ENCODE measurements at places on chromosomes 6 and 20.
A peak's percentile ranks its signal among the peaks of the same experiment; 100 is the strongest.

DNA sequence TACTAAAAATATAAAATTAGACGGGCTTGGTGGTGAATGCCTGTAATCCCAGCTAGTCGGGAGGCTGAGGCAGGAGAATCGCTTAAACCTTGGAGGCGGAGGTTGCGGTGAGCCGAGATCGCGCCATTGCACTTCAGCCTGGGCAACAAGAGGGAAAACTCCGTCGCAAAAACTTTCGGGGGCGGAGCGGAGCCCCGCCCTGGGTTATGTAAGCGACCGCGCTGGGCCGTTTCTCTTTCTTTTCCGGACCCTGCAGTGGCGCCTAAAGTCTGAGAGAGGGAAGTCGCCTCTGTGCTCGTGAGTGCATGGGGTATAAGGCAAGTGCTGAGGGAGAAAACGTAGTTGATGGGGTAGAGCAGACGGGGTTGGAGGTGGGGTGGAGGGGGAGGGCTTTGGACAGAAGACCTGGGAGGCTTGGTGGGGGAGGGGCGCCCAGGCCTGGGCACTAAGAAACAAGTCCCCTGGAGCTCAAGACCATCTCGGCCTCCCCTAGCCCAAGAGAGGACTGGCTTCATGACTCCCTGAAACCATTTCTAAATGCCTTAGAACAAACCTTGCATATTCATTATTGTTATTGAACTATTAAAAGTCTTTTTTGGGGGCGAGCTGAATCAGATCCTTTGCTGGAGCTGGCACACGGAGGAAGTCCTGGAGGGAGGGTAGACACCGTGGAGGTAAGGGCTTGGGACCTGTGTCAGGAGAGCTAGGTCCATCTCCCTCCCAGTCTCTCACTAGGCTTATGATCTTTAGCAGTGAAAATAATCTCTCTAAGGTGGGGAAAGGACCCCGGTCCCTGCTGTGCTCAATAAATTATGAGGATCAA lies 2.7 kb upstream of the MICA start:
- DNase-seq: peak; percentile 81

GRCh38 chr20:58675641-58676040 lies 17.0 kb upstream of the NPEPL1 start:
- no peak for DNase-seq

- DNase-seq: no peak
Measured at GRCh38 chr6:149079911-149080491, 237.5 kb upstream of the TAB2 start.

DNA sequence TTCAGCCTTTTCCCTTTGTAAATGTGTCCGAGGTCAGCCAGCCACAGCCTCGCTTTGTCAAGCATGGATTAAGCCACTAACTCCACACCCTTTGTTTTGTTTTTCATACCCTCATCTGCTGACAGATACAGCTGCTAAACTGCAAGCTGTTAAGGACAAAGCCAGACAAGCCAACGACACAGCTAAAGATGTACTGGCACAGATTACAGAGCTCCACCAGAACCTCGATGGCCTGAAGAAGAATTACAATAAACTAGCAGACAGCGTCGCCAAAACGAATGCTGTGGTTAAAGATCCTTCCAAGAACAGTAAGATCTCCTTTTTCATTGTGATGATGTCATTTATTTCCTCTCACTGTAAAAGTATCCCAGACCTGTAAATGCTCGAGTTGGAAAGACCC lies 269.3 kb downstream of the ARHGAP18 start:
- no peak for DNase-seq

DNA sequence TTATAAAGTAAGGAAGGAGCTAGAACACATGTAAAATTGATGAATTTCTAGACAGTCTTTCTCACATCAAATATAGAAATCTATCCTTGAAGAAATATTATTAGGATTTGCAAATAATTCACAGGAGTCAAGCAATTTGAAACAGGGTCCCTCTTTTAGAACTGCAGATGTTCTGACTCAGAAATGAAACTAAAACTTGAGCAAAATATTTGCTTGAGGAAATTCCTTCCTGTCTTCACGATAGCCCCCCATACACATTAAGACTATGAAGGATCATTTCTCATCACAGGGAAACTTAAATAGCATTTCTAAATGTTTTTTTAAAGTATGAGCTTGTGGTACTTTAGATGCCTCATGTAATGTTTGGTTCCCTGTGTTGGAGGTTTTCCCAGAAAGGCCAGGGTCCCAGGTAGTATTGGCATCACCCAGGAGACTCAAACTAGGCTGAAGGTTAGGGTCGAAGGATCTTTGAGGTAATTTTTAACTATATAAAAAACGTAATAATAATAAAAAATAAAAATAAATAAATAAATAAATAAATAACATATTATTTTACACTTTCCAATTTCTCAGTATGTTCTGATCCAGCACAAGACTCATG lies 144.0 kb upstream of the TBX18 start:
- no peak for DNase-seq

GRCh38 chr6:130457605-130458004 lies 91.8 kb downstream of the TMEM200A start:
- no peak for DNase-seq

DNA sequence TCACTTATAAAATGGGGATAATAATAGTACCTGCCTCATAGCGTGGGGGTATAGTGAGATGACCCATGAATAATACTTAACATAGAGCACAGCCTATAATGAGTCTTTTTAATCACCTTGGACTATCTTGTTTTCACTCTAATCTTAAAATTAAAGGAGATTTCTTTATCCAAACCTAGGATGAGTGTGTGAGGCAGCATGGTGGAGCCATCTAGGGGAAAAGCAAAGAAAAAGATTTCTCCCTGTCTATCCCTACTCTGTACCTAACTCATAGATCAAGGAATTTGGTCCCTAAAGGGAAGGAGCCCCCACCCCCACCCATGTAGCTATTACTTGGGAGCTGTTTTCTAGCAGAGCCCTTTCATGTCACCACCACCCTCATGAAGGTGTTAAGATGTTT lies 45.2 kb upstream of the PAK5 start:
- DNase-seq: no peak

DNA sequence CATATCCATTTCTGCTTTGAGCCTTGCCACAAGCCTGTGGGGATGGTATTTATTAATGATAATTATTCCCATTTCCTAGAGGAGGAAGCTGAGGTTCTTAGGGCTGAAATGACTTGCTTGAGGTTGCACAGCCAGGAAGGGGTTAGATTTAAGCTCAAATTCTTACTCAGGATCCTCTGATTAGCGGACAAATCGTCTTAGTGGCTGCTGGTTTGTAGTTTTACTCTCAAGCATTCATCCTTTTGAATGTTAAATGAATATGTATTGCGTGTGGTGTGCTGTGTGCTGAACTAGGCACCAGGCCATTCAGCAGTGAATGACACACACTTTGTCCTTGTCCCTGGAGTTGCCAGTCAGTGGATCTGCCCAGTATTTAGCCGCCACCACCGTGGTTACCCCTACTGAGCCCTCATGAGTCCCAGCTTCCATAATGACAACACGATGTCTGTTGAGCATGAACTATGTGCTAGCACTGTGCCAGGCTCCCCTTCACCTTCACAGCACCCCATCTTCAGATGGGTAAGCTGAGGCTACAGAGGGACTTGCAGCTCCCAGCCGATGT lies 10.0 kb downstream of the PACSIN1 start:
- DNase-seq: no peak

GRCh38 chr6:110448846-110449540 lies 27.4 kb downstream of the SLC22A16 start:
- no peak for DNase-seq

DNA sequence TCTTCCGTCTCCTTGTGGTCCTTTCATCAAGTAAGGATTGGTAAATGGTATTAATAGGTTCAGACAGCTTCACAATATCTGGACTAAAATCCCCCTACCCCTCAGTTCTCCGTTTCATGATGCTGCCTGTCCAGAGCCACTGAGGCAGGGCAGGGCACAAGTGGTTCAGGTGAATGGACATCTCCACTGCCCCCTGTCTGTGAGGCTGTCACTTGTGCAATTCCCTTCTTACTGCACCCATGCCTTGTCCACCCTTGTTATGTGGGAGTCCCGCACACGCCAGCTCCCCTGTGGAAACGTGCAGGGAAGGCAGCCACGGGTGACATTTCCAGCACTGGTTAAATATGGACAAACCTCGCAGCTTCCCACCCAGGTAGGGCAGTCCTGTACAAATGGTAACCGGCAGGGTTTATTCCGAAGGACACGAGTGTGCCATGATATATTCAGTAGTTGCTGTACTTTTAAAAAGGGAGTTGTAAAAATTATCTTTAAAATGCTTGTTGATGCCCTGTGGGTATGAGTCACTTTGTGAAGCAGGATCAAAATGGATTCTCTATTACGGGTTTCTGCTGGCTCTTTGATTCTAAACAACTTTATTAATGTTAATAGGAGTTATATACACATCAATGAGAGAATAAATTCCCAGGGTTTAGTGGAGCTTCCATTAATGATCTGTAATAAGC lies 73.5 kb downstream of the FYN start:
- no peak for DNase-seq

GRCh38 chr20:728256-728944 lies 39.9 kb downstream of the SLC52A3 start:
- DNase-seq: peak; percentile 80

DNA sequence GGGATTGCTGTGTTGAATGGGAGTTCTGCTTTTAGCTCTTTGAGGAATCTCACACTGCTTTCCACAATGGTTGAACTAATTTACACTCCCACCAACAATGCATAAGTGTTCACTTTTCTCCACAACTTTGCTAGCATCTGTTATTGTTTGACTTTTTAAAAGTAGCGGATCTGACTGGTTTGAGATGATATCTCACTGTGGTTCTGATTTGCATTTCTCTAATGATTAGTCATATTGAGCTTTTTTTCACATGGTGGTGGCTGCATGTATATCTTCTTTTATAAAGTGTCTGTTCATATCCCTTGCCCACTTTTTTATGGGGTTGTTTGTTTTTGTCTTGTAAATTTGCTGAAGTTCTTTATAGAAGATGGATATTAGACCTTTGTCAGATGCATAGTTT lies 588.3 kb upstream of the ADGRB3 start:
- no peak for DNase-seq

DNA sequence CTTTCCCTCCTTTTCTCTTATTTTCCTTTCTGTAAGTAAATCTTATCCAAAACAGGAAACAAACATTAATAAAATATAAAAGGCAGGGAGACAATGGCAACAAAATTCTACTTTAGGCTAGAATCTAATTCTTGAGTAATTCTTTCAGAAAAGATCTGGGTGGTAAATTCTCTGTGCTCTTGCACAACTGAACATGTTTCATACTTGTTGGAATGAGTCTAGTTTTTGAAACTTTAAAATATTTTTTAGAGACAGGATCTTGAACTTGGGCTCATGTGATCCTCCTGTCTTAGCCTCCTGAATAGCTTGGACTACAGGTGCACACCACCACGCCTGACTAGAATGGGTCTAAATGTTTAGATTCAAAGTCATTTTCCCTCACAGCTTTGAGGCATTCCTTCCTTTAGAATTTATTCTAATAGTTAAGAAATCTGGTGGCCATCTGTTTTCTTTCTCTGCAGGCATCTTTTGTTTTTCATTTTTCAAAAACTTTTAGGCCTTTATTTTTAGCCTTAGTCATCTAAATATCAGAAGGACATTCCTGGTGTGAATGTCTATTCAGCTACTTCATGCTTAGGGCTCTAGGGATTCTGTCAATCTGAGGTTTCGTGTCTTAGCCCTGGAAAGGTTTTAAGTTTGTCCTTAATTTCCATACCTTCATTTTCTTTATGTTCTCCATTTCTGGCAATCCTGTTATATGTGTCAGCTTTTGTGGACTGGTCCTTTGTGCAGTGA lies 76.5 kb downstream of the CDKAL1 start:
- no peak for DNase-seq

GRCh38 chr6:81023007-81023582 lies 729.4 kb downstream of the TENT5A start:
- no peak for DNase-seq

DNA sequence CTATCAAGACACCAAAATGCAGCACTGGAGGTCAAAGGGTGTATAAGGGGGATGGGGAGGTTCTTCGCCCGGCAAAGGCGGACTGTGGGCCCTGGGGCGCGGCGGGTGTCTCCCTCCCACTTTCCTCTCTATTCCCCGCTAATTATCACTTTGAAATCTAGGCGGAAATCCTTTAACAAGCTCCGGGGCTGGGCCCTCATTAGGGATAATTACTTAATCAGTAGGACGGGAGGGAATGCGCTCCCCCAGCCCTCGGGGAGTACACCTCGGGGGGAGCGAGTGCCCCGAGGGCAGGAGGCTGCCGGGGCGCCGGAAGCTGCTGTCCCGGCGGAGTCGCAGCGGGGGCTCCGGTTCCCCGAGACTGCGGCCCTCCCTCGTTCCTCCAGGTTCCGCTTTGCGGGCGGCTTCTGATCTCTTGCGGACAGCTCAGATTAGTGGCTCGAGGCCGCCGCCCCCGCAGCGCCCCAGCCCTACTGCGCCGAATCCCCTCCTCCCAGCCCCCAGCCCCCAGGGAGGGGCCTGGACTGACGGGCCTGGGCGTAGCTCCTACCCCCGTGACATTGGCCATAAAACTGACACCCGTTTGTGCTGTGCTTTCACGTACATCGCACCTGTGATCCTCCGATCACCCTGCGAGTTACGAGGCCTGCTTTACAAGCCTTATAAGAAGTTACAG lies 14.7 kb downstream of the MUCL3 start:
- peak; percentile 92 for DNase-seq

DNA sequence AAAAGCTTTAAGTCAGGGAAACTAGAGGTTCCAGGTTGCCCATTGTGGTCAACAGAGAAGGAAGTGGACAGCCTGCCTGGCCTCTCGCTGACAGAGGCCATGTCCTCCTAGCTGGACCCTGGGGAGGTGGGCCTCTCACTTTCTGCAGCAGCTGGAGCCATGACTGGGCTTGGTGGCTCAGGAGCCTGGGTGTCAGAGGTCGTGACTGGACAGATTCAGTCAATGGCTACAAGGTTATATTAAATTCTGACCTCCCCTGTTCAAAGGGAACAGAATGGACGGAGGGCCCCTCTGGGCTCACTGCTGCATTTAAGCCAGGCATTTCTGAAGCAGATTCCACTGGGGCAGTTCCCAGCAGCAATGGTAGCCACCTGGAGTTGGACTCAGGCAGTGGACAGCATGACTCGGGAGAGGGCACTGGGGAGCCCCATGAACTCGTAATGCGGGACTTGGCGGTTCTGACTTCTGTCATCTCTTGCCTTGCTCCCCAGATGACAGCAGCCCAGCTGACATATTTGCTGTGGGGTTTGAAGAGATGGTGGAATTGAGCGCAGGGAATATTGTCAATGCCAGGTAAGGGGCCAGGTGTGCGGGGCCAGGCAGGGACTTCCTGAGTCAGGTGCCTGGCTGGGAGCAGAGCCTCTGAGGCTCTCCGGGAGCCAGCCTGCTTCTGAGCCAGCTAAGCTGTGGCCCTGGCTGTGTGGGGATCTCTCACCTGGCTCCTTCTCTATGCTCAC lies 86.7 kb downstream of the SYNJ2 start:
- DNase-seq: no peak

GRCh38 chr6:121548131-121548530 lies 112.7 kb downstream of the GJA1 start:
- DNase-seq: no peak

DNA sequence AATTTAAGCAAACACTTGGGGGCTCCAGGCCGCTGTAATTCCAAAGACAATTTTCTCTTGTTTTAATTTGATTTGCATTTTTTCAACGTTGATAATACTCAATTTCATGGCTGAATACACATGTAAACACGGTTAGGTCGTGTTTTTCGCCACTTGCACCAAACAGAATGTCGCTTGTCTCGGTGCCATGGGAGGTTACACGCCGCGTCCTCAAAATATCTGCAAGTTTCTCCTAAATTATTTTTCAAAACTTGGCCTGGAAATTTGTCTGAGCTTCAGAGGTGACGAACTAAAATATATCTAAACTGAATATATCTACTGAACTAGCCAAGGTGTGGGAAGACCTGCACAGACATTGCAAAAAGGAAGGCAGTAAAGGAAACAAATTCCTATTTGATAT lies 15.0 kb downstream of the FOXA2 start:
- no peak for DNase-seq

- DNase-seq: peak; percentile 82
Measured at GRCh38 chr6:90080876-90081481, 186.7 kb downstream of the GJA10 start.
